Heart left ventricle (tissue), 16 donors: ENCODE measurements at places on chromosomes 7 and 10. TPM values are rescaled to one million over a fixed set of nuclear protein-coding genes. Genes with fewer than 3 reads are reported as not detected.

GRCh38 chr7:105713488-105714465 lies 132.5 kb upstream of the EFCAB10 start:
- no peak for DNase-seq

ESYT2 gene
- total RNA-seq: 50.9 TPM

DNA sequence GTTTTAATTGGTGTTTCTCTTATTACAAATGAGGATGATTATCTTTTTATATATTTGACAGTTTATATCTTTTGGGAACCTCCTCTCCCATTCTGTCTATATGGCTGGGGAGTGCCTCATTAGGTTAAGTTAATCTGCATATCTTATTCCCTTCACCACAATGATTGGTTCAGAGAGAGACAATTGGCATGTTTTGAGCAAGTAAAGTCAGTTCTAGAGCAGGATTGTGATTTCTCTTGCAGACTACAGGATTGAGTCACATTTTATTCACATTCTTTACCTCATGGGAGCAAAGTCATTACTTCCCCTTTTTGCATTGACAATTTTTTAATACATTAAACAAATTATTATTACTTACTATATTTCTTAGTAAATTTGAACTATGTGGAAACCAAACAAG lies 345.6 kb downstream of the MDFIC start:
- no peak for DNase-seq

AGR2 gene
- not detected for total RNA-seq

GRCh38 chr10:99958302-99958701 lies 51.4 kb downstream of the DNMBP start:
- DNase-seq: no peak

TRPV5 gene
- not detected for total RNA-seq

DNA sequence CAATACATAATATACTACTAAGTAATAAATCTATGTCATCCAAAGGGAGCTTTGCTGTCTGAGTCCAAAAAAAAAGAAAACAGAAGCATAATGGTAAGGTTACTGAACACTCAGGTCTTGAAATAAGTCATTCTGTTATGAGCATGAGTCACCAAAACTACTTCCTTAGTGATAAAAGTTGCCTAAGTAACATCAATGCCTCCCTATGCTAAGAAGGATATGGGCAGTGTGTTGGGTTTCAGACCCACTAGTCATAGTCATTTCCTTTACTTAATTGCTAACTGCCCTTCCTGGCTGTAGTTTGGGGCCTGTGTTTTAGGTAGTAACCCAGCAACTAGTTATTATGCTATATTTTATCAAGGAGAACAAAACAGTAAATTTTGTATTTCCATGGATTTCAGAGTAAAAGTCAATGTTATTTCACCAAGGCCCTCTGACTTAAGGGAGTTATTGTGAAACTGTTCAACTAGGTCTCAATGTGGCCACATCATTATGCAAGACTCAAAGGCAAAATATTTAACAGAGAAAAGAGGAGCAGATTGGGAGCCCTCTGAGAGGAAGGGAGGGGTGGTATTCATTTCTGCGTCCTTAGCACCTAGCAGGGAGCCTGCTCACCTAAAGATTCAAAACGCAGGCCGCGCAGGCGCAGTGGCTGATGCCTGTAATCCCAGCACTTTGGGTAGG lies 11.7 kb upstream of the VIM start:
- no peak for DNase-seq

GRCh38 chr7:120055300-120055699 lies 217.7 kb upstream of the KCND2 start:
- DNase-seq: no peak

GRCh38 chr10:70158113-70158512 lies 11.6 kb upstream of the TYSND1 start:
- no peak for DNase-seq

GRCh38 chr7:4100691-4101090 lies 581.4 kb upstream of the FOXK1 start:
- DNase-seq: no peak

DNA sequence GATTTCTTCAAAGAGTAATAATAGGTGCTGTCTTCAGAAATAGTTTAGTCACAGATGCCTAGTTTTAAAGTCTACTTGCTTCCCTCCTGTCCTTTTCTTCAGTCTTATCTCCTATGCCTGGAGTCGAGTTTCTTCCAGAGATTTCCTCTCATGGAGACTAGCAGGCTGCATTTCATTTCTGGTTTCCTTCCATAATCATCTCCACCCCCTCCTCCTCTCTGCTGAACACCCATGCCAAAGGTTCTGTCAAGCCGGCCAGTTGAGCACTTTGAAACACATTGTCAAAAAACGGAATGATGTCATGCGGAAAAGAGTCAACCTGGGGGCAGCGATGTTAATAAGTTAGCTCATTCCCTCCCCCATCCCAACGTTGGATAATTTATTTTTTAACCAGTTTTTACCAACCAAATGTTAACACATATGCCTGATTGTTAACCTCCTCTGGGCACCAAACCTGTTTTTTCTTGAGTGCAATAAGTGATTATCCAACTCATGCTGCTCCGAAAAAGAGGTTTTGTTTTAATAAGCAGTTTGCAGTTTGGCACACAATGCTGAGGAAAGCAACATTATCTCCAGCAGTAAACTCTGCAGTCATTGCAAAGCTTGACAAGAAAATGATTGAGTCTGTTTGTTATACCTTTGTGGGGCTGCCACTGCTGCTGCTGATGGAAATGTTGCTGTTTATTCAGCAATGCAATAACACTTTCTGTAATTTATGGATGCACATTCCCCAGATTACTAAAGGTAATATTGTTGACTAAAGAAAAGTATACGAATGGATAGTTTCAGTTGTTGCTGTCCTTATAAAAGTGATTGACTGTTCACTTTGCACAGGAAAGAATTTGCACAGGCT lies 161.6 kb downstream of the LRMDA start:
- no peak for DNase-seq

- DNase-seq: no peak
Observed at GRCh38 chr7:1526271-1526754, 4.2 kb upstream of the MAFK start.

GRCh38 chr7:107966711-107967110 lies 36.2 kb downstream of the LAMB1 start:
- DNase-seq: no peak

DNA sequence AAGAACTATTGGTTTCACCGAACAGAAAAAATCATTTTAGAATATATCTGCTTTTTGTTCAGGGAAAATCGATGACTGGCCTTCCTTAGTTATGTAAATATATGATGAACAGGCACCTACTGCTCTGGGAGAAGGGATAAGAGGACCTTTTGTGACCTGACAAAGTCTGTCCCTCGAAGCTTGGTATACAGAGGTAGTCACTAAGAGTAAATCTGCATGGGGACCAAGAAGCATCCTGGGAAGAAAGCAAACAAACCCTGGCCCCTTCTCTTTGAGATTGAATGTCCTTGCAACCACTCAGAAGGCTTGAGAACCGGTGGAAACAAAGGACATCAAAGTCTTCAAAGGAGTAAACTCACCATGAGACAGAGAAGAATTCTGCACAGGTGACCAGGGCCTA lies 52.3 kb downstream of the SKIDA1 start:
- no peak for DNase-seq

IRF5 gene
- total RNA-seq: 1.3 TPM

GRCh38 chr10:108597031-108597430 lies 1326.3 kb downstream of the XPNPEP1 start:
- no peak for DNase-seq

- DNase-seq: peak; percentile 93
Observed at GRCh38 chr7:100015232-100016214, at the start of gene ZKSCAN1. ZKSCAN1 (plus strand) TSS chr7:100015596; CDS start chr7:100023507, 7,911 bp downstream.

- DNase-seq: no peak
Observed at GRCh38 chr7:92645114-92646061, 55.2 kb upstream of the FAM133B start.

DNA sequence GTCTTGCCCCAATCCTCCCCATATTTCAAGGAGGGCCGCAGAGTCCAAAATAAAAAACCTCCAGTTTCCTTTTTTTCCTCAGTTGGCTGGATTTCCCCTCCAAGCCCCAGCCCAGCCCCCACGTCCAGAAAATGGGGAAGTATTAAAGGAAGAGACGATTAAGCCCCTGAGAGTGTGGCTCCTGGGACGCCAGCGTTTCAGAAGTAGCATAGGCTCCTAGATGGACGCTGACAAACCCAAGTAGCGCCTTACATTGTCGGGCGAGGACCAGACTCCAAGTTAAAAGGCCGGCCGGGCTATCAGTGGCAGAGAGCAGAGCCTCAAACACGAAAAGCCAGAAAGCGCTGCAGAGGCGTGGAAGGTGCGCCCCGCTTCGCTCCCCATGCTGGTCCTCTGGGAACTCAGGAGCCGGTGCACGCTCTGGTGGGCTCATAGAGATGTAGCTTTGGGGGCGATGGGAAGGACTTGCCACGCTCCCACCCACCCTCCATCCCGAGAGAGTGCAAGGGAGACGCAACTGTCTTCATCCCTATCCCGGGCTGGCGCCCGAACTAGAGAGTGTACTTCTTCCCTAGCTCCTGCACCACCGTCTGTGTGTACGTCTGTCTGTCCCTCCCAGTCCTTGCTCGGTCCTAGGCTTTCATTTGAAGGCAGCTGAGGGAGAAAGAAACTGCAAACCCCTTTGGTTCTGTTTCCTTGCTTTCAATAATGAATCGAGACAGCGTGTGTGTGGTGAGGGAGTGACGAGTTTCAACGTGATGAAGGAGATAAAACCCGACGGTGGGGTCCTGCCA lies 6.3 kb upstream of the EMX2 start:
- no peak for DNase-seq

DNA sequence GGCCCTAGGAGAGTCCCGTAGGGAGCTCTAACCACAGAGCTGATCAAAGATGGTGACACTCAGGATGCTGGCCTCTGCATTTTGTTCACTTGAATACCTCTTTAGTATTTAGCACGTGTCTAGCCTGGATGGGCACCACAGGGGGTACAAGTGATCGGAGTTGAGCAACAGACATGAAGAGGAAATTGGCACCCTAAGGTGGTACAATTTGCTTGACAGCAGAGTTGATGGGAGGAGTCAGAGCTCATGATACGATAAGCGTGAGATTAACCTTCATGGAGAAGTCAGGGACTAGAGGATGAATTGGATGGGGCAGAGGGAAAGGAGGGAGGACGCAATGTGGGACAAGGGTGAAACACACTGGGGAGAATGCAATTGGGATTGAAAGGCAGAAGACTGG lies 9.9 kb upstream of the ZNF212 start:
- no peak for DNase-seq

DNA sequence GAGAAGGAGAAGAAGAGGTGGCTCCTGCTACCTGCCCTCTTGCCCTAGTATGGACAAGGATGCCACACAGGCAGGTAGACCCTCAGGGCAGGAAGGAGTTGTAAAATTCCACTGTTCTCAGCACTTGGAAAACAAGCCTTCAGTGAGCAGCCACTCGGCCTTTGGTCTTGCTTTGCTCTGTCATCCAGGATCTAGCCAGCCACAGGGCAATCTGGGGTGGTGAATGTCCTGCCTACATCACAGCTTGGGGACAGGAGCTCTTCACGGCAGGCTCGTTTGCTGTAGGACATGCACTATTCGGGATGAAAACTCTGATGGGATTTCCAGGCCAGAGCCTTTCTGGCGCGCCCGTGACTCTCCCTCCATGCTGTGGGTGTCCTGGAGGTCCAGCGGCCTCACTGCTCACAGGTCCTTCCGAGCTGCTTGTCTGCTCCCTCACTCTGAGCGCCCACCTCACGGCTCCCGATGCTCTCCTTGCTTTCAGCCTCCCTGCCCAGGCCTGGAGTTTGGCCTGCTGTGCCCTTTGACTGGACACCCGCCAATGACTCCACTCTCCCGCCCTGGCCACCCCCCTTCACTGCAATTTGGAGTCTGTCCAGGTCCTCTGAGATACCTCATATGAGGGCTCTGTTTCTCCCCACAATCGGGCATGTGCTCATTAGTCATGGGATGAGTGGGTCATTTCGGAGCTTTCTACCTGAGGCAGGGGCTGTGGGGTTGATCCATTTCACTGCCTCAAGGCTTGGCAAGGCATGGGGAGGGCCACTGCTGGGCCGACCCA lies 227.2 kb upstream of the GRB10 start:
- DNase-seq: peak; percentile 77
